ENCODE measurements at places on chromosomes 4 and X.

DNA sequence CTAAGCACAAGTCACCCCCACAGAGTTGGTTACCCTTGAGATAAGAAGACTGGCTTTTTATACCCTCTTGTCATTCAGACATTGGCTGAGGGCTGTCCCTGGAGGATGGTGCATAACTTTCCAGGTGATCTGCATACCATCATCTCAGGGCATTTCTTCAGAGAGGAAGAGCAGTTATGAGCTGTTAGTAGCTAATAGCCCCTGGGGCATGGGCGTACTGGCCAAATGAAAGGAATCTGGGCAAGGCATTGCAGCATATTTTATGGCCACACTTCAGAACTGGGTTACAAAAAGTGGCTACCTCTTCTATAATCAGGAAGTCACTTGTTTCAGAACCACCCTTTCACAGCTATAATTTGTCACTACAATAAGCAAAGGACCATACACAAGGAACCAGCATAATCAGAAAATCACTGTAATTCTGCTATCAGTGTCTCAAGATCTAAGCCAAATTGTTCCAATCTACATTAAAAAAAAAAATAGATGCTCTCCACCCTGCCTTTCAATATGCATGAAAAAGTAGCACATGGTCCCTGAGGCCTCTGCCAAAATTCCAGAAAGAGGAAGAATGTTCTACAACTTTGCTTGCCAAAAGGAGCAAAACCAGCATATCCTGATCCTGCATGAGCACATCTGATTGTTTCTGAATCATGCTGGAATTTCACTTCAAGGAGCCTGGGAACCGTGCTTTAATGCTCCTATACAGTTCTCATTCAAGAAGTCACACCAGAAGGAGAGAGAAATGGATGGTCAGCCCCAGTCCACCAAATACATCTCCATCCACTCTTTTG lies 92.0 kb downstream of the TMEM144 start:
- peak; percentile 30 for DNase-seq

- DNase-seq, result no peak
Measured at GRCh38 chrX:106246511-106246910, 78.4 kb downstream of the PWWP3B start.

GRCh38 chr4:8772499-8773123 lies 99.0 kb downstream of the HMX1 start:
- DNase-seq, result no peak

GRCh38 chr4:118759481-118759880 lies 74.3 kb downstream of the METTL14 start:
- no peak for DNase-seq

DNA sequence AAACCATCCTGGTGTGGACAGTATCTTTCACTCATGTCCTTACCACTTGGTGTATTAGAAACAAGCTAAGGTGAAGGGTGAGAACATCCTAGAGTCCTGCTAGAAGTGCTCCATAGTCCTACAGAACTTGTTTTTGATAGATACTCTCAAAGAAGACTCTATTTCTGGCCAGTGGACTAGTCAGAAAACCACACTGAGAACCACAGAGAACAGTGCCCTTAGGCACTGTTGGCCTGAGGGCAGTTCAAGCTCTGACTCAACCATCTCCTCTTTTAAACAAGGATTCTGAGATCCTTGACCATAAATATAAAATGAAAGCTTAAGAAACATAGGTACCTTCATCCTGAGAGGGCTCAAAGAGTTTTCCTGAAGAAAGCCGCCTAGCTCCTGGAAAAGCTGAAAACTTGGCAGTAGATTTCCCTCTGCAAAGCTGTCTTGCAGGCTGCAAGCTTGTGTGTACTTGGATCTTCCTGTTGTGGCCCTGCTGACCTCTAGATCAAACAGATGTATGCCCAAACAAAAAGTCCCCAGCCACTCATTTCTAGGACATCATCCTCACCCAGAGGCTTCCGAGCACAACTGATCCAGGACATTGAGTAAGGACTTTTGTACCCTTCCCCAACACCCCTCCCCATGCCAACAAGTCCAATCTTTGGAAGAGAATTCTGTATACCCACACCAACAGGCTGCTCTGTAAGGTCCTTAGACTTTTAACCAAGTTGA lies 111.6 kb upstream of the CXCL13 start:
- peak; percentile 56 for DNase-seq

GRCh38 chr4:1191621-1192020 lies 19.2 kb upstream of the SPON2 start:
- no peak for DNase-seq

- no peak for DNase-seq
Measured at GRCh38 chrX:128927363-128927762, 595.9 kb downstream of the SMARCA1 start.

- peak; percentile 19 for DNase-seq
Measured at GRCh38 chr4:56512166-56512565, 6.6 kb downstream of the ARL9 start.

- no peak for DNase-seq
Measured at GRCh38 chr4:176435901-176436292, 116.1 kb downstream of the SPCS3 start.

- no peak for DNase-seq
Measured at GRCh38 chrX:120999413-120999812, 13.9 kb upstream of the CT47A1 start.

GRCh38 chr4:172207258-172207657 lies 394.1 kb downstream of the GALNTL6 start:
- no peak for DNase-seq

GRCh38 chr4:88859191-88859812 lies 161.7 kb upstream of the NAP1L5 start:
- DNase-seq, result no peak

DNA sequence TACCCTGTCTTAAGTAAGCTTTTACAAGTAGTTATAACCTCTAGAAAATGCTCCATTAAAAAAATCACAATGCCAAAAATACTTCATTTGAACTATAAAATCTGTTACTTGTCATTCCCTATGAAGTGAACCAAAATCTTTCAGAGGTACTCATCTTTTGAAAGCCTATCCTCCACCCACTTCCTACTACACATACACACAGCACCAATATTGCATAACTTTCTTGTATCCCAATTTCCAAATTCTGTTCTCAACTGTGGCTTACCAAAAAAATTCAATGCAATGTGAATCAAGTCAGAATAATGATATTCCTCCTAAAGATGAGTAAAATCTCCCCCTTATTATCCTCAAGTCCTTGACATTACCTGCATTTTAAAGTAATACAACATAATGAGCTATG lies 15.9 kb downstream of the DHX15 start:
- no peak for DNase-seq

DNA sequence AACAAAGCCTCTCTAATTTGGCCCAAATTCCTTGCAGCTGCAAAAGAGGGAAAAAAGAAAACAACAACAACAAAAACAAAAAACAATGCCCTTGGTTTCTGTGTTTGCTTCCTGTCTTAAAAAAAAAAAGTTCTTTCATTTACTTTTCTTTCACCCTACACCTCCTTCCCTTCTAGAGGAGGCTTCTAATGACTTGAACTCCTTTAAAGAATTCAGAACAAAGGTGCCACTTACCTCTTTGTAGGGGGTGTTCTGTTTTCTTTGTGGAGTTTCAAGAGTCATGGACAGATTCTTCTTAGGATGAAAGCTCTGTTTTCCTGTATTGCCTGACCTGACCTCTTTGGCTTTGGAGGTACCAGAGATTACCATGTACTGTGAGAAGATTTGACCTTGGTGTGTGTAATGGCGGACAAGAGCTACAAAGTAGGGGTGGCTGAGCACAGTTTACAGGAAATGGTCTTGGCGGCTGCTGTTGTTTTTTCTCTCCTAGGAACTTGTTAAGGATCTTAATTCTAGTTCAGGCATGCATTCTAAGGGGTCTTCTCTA lies 72.4 kb upstream of the S100G start:
- no peak for DNase-seq

DNA sequence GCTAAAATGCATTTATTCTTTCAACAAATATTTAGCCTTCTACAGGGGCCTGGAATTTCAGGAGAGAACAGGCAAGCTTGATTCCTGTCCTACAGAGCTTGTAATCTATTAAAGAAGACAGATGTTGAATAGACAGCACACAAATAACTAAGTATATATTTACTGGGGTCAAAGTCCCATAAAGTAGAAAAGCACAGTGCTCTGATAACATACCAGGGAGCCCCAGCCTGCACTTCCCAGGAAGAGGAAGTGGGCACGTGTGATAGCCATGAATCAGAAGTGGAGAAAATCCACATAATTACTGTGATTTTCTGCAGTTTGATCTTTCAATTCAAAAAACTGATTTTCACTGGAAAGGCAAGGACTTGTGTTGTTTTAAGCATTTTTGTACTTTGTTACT lies 129.1 kb downstream of the EGF start:
- DNase-seq, result no peak

GRCh38 chr4:10321931-10322330 lies 135.3 kb downstream of the ZNF518B start:
- no peak for DNase-seq

DNA sequence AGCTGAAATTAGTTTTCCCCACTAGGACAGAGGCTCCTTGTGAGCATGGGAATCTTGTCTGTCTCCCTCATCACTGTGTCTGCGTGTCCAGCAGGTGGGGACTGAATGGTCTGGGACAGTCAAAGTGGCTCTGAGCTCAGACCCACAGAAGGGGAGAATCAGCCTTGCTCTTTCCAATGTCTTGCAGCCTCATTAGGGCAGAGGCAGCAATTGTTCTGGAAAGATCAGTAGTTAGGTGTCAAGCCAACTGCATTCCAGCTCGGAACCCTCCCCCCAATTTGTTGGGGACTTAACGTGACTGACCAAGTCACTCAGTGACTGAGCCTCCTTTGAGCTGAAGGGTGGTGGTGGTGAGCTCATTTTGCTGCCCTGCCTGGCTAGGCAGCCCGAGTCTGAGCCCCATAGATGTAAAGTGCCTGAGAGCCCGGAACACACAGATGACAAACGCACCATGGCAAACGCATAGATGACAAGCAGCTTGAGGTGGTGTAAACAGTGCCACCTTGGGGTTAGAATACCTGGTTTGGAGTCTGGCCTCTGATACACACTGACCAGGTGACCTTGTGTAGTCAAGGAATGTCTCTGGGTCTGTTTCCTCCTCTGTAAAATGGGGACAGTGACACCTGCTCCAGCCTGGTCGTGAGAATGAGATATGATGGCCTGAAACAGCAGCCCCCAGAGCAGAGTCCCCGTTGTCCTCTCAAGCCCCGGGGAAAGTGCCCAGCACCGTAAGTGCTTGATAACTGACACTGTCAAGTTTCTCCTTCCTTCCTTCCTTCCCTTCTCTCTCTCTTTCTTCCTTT lies 2.7 kb upstream of the SORCS2 start:
- no peak for DNase-seq

DNA sequence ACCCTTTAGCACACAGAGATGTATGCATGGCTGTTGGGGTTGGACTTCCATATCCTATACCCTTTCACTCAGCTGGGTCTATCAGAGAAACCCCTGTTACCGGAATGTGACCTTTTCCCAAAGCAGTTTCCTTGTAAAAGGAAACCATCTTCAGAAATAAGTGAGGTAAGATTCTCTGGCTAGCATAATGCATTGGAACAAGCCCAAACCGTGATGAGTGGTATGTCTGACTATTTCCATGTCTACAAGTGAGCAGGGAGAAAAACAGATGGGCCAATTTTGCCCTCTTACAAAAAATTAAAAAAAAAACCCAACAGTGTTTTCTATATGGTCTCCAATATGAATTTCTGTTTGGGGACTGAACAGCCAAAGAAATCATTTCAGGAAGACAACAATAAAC lies 283.9 kb downstream of the SMARCA1 start:
- DNase-seq, result no peak

DNA sequence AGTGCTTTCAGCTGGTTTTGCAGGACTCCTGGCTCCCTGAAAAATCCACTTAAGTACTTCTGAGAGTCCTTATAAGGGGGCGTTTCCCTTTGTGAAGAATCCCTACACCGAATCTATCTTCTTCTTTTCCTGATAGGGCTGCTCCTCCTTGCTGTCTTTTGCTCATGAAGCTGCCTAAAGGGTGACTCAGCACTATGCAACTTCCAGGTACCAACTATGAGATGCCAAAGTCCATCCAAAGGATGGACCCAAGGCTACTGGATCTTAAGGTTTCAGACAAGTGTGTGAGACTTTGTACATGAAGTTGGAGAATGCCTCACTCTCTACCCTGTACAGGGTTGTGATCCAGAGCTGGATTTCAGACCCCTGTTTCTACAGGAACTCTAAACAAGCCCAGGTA lies 485.0 kb upstream of the FAT1 start:
- peak; percentile 4 for DNase-seq

DNA sequence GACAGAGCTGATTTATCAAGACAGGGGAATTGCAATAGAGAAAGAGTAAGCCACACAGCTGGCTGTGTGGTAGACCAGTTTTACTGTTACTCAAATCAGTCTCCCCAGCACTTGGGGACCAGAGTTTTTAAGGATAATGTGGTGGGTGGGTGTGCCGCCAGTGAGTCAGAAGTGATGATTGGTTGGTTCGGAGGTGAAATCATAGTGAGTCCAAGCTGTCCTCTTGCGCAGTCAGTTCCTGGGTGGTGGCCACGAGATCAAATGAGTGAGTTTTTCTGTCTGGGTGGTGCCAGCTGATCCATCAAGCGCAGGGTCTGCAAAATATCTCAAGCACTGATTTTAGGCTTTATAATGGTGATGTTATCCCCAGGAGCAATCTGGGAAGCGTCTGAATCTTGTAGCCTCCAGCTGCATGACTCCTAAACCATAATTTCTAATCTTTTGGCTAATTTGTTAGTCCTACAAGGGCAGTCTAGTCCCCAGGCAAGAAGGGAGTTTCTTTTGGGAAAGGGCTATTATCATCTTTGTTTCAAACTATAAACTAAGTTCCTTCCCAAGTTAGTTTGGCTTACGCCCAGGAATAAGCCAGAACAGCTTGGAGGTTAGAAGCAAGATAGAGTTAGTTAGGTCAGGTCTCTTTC lies 44.0 kb upstream of the PPP1R2C start:
- no peak for DNase-seq

DNA sequence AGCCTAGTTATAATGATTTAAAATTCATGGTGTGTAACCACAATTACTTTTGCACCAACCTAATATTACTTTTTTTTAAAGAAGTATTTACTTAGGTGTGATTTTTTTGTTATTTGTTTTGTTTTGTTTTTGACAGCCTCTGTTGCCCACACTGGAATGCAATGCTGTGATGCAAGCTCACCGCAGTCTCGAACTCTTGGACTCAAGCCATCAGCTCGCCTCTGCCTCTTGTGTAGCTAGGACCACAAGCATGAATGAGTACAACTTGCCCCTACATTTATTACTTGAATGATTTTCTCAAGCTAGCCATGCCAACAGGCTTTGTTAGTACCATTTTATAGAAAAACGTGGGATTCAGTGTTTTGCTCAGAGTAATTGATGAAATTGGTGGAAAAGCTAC lies 488.8 kb upstream of the CPEB2 start:
- no peak for DNase-seq

DNA sequence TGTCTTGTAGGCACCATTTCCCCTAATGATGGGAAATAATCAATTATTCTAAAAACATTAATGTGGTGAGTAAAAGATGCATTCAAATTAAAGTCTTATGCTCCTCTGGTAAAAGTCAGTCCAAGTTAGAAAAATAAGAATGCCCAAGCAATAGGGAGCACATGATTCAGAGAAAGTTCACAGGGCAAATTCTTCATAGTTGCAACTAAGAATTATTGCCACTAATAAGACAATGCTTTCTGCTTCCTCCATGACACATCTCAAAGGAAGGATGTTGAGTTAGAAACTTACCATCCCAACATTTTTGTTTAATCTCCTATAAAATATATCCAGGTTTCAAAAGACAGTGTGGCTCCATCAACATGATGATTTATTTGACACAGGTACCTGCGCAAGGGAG lies 26.3 kb downstream of the PHOX2B start:
- peak; percentile 28 for DNase-seq
